Right renal pelvis (tissue), 4 donors: ENCODE measurements at places on chromosomes 12 and 14. TPM values are rescaled to one million over a fixed set of nuclear protein-coding genes. Genes with fewer than 3 reads are reported as not detected.

The MYL2 gene
- not detected for polyA plus RNA-seq

The CD69 gene
- 1.2 TPM for polyA plus RNA-seq

The MSI1 gene
- polyA plus RNA-seq = 19.3 TPM

The ADGRD1 gene
- polyA plus RNA-seq = 18.6 TPM

The SERPINA3 gene
- not detected for polyA plus RNA-seq

The GLI1 gene
- 20.1 TPM for polyA plus RNA-seq

The GPRC5D gene
- polyA plus RNA-seq = 0.37 TPM

The ARHGAP9 gene
- polyA plus RNA-seq = 2.6 TPM

The CCDC197 gene
- not detected for polyA plus RNA-seq

The TCL1B gene
- polyA plus RNA-seq = 1.4 TPM

- DNase-seq = peak; percentile 42
These were observed 61.4 kb downstream of the MYF5 start for GRCh38 chr12:80778005-80778541.

DNA sequence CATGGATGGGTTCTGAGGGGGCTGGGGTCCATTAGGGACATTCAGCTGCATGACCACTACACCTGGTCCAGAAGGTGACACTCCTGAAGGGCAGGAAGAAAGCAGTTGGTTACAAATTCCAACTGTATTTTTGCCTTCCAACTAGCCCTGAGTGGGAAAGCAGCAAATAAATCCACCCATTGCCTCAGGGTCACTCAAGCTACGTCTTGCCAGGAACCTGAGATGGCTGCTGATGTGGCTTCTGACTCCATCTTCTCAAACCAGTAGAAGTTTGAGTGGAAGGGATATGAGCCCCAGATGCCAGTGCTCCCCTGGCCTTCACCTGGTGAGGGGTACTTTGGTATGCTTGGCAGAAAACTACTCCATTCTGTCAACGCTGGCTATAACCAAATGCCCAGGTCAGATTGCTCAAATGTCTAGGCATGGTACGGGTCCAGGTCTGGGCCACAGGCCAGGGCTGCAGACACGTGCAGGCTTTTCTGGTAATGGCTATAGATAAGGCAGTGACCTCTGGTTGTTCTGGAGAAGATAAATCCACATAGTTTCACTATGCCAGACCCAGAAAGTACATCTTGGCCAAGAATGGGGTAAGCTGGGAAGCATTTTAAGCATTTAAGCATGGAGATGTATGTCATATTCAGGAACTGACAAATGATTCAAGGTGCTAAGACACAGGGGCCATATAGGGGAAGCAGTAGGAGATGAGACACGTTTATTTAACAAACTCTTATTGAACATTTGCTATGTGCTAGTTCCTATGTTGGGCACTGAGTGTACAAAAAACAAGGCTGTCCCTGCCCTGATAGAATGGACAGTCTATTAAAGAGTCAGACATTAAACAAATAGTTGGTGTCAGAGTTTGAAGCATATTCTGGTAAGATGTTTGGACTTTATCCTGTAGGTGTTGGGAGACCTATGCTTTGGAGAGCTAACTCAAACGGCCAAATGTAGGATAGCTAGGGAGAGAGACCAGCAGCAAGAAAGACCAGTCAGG lies 8.3 kb upstream of the STAC3 start:
- DNase-seq = no peak

GRCh38 chr14:94322648-94323570 lies at the start of gene SERPINA6:
SERPINA6 (minus strand) TSS chr14:94323336; CDS start chr14:94314648, 8,688 bp downstream.
- no peak for DNase-seq

- no peak for DNase-seq
These were observed at the start of gene CLEC7A for GRCh38 chr12:10130042-10130441. CLEC7A (minus strand) TSS chr12:10130199; CDS start chr12:10130082, 117 bp downstream.

DNA sequence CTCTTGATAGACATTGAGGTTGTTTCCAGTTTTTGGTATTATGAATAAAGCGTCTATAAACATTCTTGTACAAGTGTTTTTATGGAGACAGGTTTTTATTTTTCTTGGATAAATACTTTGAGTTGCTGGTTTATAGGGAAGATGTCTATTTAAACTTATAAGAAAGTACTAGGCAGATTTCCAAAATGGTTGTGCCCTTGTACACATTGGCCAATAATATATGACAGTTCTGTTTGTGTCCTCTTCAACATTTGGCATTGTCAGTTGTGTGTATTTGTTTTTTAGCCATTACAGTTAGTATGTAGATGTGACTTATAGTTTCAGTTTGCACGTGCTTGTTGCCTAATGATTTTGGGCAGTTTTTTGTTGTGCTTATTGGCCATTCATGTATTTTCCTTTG lies 42.1 kb downstream of the VRK1 start:
- no peak for DNase-seq

GRCh38 chr12:49088150-49088931 lies 6.3 kb downstream of the DHH start:
- peak; percentile 70 for DNase-seq

- DNase-seq = no peak
These were observed 2.2 kb downstream of the PCBP2 start for GRCh38 chr12:53453953-53454640.

GRCh38 chr12:90871726-90872096 lies 83.3 kb downstream of the CCER1 start:
- DNase-seq = no peak

DNA sequence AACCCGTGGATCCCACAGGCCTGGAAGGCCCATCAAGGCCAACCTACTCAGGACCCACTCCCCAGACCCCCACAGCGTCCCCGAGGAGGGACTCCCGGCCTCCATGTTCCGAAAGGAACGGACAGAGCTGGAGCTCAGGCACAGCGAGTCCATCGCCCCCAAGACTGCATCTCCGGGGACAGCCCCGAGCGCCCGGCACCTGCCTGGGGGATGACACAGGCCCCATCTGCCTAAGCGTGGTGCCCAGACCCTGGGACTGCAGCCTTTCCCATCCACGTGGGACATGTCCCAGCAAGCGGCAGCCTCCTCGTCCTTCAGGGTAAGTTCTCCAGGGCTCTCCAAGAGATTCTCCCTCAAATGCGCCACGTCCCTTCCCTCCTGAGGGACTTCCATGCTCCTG lies 12.1 kb upstream of the DIO3 start:
- DNase-seq = no peak
